ENCODE measurements at places on chromosomes 12 and 14. TPM values are rescaled to one million over a fixed set of nuclear protein-coding genes. Genes with fewer than 3 reads are reported as not detected.

The GZMB gene
- not detected for total RNA-seq

The ADSS1 gene
- 30.2 TPM for total RNA-seq

The CCDC38 gene
- total RNA-seq = not detected

DNA sequence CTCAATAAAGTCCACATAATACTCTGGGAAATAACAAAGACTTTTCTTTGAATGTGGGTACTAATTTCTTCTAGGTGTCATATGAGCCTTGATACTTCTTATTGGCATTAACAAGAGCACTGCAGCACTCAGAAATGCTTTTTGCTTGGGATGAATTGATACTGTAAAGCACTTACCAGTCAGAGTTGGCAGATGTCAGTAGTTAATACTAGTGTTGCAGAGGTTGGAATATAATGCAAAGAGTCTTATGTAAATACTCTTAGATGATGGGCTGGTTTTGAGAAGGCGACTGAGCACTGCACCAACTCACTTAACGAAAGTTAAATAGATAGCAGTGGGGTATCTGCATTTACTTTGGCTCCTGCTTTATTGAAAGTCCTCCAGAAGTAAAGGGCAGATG, 25.6 kb upstream of the MBIP start:
- DNase-seq = no peak
- H3K27me3 ChIP-seq = no peaks in the 10 kb centered on the region
- H3K27ac ChIP-seq = no peak overlapping the region
- no peak overlapping the region for H3K4me3 ChIP-seq

- no peaks in the 10 kb centered on the region for H3K27me3 ChIP-seq
- H3K4me3 ChIP-seq = peak overlapping the region; percentile 65
- no peak for DNase-seq
- peak overlapping the region; percentile 83 for H3K27ac ChIP-seq
- no peaks in the 10 kb centered on the region for H3K36me3 ChIP-seq
Observed at GRCh38 chr12:124940143-124940392, 25.6 kb upstream of the UBC start.

GRCh38 chr14:100108840-100109593, 43.8 kb downstream of the EVL start:
- H3K36me3 ChIP-seq = no peaks in the 10 kb centered on the region
- no peaks in the 10 kb centered on the region for H3K27me3 ChIP-seq
- DNase-seq = no peak

- peak overlapping the region; percentile 90 for H3K4me3 ChIP-seq
- peak; percentile 65 for DNase-seq
- peaks cover 52% of the 10 kb centered on the region for H3K4me1 ChIP-seq
- H3K27ac ChIP-seq = peak overlapping the region; percentile 98
Observed at GRCh38 chr12:6335451-6336078, 6.3 kb downstream of the TNFRSF1A start.

GRCh38 chr12:59147791-59148190, 227.5 kb upstream of the LRIG3 start:
- DNase-seq = no peak
- H3K36me3 ChIP-seq = no peaks in the 10 kb centered on the region
- no peak overlapping the region for H3K27ac ChIP-seq
- H3K4me1 ChIP-seq = peaks cover 8% of the 10 kb centered on the region

DNA sequence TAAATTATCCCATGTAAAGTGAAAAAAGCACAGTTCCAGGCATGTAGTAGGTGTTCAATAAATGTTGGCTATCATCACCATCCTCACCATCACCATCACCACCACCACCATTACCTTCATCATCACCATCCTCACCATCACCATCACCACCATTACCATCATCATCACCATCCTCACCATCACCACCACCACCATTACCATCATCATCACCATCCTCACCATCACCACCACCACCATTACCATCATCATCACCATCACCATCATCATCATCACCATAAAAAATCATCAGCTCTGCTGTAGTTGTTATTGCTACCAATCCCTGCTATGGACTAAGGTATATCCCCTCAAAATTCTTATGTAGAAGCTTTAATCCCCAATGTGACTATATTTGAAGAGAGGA, 15.1 kb downstream of the ISCU start:
- H3K4me1 ChIP-seq = no peaks in the 10 kb centered on the region
- H3K36me3 ChIP-seq = no peaks in the 10 kb centered on the region
- H3K27ac ChIP-seq = no peak overlapping the region
- H3K27me3 ChIP-seq = no peaks in the 10 kb centered on the region

DNA sequence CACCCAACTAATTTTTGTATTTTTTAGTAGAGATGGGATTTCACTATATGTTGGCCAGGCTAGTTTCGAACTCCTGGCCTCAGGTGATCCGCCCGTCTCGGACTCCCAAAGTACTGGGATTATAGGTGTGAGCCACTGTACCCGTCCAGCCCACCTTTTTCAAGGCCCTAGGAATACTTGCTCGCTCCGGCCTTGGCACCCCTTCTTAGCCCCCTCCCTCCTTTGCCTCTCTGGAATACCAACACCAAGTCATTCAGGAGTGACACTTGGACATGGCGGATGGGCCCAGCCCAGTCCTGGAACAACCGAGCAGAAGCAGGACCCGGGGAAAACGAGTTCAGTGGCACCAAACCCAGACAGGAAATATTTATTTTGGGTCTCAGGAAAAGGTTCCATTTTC, 29.1 kb downstream of the PLEKHG3 start:
- no peaks in the 10 kb centered on the region for H3K27me3 ChIP-seq
- H3K4me1 ChIP-seq = peaks cover 7% of the 10 kb centered on the region
- no peak for DNase-seq

DNA sequence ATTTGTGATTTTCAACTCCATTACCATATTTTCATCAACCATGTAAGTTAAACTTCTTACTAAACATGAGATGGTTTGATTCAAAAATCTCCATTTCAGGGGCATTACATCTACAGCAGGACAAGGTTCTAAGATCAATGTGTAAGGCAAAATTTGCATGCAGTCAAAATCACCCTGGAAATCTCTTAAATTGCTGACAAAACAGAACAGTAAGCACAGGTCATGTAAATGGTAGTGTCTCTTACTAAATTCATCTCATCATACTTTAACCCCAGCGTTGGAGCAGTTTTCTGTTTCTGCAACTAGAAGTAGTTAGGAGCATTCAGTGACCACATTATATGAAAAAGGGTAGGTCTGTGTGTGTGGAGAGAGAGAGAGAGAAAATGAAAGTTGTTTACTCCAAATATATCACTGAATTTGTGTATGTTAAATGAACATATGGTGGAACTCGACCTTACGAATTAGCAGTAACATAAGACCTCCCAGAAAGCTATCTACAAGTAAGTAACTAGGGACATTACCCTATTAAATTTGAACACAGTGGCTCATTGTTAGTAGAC, 227.5 kb downstream of the SSPN start:
- no peak for DNase-seq
- no peak overlapping the region for H3K27ac ChIP-seq
- H3K4me3 ChIP-seq = no peak overlapping the region
- H3K27me3 ChIP-seq = no peaks in the 10 kb centered on the region

GRCh38 chr12:101880769-101881168, 3.4 kb downstream of the DRAM1 start:
- H3K4me3 ChIP-seq = no peak overlapping the region
- H3K36me3 ChIP-seq = no peaks in the 10 kb centered on the region
- no peaks in the 10 kb centered on the region for H3K4me1 ChIP-seq
- no peak overlapping the region for H3K27ac ChIP-seq
- DNase-seq = no peak

GRCh38 chr14:68460541-68460940, 332.3 kb downstream of the ZFP36L1 start:
- H3K4me1 ChIP-seq = peaks cover 29% of the 10 kb centered on the region
- no peaks in the 10 kb centered on the region for H3K36me3 ChIP-seq
- no peaks in the 10 kb centered on the region for H3K27me3 ChIP-seq
- H3K4me3 ChIP-seq = no peak overlapping the region
- peak; percentile 26 for DNase-seq
- peak overlapping the region; percentile 89 for H3K27ac ChIP-seq

DNA sequence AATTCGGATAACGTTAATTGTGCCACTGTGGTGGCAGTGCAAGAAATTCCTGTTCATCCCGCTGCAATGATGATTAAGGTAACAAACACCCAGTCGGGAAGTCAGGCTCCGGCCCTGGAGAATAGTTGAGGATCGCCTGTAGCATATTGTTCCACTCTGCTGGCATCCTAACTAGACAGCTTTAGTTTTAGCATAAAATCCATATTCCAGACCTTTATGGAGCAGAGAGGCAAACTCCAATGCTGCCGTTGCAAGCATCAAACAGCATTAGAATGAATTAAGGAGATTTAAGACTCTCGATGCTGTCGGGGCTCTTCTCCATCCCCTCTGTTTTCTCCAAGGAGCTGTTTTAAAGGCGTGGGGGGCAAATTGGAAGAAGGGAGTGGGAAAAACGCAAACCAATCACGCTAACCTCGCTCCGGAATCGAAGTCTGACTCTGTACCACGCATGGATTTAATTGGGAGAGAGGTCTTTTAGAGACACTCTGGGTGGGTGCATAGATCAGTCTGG, 660.4 kb downstream of the VRK1 start:
- DNase-seq = no peak
- no peak overlapping the region for H3K27ac ChIP-seq
- no peaks in the 10 kb centered on the region for H3K4me1 ChIP-seq
- no peaks in the 10 kb centered on the region for H3K36me3 ChIP-seq

DNA sequence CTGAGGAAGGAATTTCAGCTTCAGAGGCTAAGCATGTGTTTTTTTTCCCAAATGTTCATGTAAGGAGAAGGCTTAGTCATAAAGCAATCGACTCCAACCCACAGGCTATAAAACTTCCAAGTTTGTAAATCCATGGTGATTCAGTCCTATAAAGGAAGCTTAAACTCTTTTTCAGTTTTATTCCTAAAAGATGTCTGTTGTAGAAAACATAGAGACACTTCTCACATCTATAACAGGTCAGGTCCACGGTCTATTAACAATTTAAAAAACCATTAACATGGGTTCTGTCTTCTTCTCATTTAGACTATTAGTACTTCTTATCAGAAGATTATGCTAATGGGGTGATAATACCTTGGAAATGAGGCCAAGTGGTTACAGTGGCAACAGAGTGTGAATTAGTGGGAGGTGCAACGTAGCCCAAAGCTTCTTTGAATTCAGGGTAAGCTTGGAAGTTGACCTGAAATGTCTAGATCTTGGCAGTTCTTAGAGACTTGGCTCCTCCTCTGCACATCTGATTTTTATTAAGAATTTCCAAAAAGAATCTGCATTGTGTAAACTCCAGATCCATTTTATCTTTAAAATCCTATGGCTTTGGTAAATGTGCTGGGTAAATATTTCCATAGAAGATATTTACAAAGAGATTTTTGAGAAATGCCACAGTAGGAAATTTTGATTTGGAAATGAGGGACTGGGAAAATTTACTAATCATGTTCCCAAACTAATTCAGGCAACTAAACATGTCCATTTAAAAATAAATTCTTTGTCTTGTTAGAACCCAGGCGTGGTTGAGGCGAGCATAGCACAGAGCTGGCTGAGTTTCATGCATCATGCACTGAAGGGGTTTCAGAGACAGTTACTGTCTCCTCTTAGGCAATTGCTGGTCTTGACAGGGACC, 86.4 kb downstream of the EML1 start:
- peaks cover 8% of the 10 kb centered on the region for H3K4me1 ChIP-seq
- no peaks in the 10 kb centered on the region for H3K36me3 ChIP-seq
- no peaks in the 10 kb centered on the region for H3K27me3 ChIP-seq
- DNase-seq = no peak
- H3K4me3 ChIP-seq = no peak overlapping the region

DNA sequence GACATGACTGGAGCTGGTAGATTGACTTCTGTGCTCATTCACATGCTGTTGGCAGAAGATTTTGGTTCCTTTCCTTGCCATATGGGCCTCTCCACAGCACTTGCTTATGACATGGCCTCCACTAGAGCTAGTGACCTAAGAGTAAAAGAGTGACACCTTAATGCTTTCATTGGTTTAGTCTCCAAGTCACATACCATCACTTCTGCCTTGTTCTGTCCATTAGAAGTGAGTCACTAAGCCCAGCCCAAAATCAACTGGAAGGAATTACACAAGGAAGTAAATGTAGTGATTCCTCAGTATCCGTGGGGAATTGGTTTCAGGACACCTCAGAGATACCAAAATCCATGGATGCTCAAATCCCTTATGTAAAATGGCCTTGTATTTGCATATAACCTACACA, 81.3 kb downstream of the PPHLN1 start:
- DNase-seq = no peak
- no peak overlapping the region for H3K27ac ChIP-seq
- H3K4me1 ChIP-seq = no peaks in the 10 kb centered on the region
- no peak overlapping the region for H3K4me3 ChIP-seq
- peaks cover 8% of the 10 kb centered on the region for H3K36me3 ChIP-seq

- H3K4me3 ChIP-seq = no peak overlapping the region
- no peaks in the 10 kb centered on the region for H3K4me1 ChIP-seq
- H3K36me3 ChIP-seq = no peaks in the 10 kb centered on the region
- DNase-seq = no peak
- H3K27ac ChIP-seq = no peak overlapping the region
- no peaks in the 10 kb centered on the region for H3K27me3 ChIP-seq
Observed at GRCh38 chr12:66999141-66999540, 270.0 kb upstream of the CAND1 start.

DNA sequence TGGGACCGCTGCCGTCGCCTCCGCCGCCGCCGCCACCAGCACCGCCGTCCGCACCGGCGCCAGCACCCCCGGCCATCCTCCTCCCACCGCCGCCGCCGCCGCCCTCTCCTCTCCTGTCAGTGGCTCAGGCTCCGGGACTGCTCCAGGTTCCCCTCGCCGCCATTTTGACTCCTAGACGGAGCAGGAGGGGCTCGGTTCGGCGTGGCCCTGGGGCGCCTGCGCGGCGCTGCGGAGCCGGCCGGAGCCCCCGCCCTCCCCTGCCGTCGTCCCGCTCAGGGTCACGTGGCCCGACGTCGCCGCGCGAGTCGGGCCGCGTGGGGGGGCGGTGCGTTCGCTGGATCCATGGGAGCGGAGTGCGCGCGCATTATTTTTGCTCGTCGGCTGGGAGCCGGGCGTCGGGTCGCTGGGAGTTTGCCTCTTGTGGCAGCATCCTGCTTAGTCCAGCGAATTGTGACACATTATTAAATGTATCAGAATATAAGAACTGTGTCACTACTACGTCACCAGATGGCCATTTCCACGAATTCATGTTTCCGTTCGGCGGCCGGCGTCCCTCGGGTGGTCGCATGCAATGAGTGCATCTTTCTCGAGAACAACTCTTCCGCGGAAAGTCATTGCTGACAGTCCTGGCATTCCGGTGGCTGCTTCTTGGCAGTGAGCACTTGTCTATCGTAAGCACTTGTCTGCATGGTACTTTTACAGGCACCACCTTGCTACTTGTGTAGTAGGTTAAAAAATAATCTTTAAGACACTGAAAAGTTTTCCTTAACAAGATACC, at the start of gene BTBD7:
TSS of gene BTBD7 (minus strand) at position 184 of the 778 bp plus-strand sequence. CDS start 36,985 bp downstream, outside the sequence.
- no peaks in the 10 kb centered on the region for H3K4me1 ChIP-seq
- no peaks in the 10 kb centered on the region for H3K27me3 ChIP-seq
